ENCODE measurements at places on chromosomes 4 and X. TPM values are rescaled to one million over a fixed set of nuclear protein-coding genes. Genes with fewer than 3 reads are reported as not detected.

The FGB gene
- total RNA-seq = not detected

The MAGEA10 gene
- not detected for total RNA-seq

The DSPP gene
- not detected for total RNA-seq

The TCEAL7 gene
- total RNA-seq = 37.3 TPM

The CDKL2 gene
- total RNA-seq = 0.55 TPM

The CCKAR gene
- 0.57 TPM for total RNA-seq

The RNF128 gene
- 5.7 TPM for total RNA-seq
